ENCODE measurements at places on chromosomes 1 and 21. TPM values are rescaled to one million over a fixed set of nuclear protein-coding genes. Genes with fewer than 3 reads are reported as not detected.

Gene MNDA
- 2.0 TPM for total RNA-seq

DNA sequence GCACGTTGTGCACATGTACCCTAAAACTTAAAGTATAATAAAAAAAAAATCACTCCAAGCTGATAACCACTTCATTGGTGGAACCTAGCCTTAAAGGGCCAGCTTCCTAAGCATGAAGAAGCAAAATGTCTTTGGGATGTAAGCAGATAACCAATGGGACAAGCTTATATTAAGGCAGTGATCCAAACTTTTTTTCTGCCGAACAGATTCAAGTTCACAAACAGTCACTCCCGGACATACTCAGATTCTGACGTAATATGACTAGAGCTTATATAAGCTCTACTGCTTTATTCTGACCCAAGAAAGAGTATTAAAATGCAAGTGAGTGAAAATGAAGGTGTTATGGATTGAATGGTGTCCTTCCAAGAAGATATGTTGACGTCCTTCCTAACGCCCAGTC lies 44.9 kb upstream of the HIVEP3 start:
- DNase-seq, result no peak

Gene TLR5
- total RNA-seq, result 1.2 TPM

GRCh38 chr21:25960402-25960801 lies 210.2 kb downstream of the APP start:
- no peak for DNase-seq

Gene TMEM269
- total RNA-seq, result 0.41 TPM

DNA sequence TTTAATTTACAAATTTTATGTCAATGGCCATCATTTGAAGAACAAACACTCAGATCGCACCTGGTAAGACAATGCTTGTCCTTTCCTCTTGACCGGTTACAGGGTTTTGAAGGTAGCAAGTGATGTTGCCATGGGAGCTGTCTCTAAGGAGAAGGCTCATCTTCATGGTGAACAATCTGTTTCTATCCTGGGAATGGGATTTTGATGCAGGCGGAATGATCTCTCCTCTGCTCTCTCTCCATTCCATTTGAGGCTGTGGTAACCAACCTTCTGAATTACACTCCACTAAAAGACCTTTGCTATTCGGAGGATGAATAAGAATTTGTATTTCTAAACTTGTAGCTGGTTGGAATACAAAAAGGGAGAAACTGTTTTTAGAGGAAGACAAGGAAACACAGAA lies 57.9 kb upstream of the SLC5A9 start:
- DNase-seq, result no peak

- no peak for DNase-seq
Measured at GRCh38 chr1:244919320-244920282, 55.3 kb upstream of the HNRNPU start.

GRCh38 chr1:24996983-24997893 lies 67.2 kb upstream of the RUNX3 start:
- DNase-seq, result no peak

Gene MROH9
- total RNA-seq, result not detected

Gene AMPD1
- total RNA-seq, result not detected

- no peak for DNase-seq
Measured at GRCh38 chr1:92623187-92623778, 136.6 kb upstream of the GFI1 start.

- DNase-seq, result no peak
Measured at GRCh38 chr1:231218078-231218477, 22.9 kb upstream of the GNPAT start.

DNA sequence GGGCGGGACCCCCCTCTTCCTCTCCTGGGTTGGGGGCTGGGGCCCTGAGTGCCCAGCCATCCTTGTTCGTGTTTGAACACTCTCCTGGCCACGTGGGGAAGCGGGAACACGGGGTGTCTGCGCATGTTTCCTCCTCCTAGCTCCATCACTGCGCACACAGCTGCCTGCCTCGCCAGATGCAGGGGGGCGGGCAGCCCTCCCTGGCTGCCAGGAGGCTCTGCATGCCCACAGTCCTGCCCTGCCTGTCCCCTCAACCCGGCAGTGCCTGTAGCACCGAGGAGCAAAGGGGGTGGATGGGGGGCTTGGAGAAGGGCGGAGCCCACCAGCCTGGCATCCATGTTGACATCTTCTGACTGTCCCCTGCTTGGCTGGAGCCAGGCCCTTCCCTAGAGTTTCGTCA lies 1.8 kb upstream of the SLC25A34 start:
- DNase-seq, result no peak

Gene KDM1A
- total RNA-seq, result 302 TPM

GRCh38 chr1:184563308-184563707 lies 176.5 kb downstream of the C1orf21 start:
- no peak for DNase-seq

Gene KANK4
- 1.2 TPM for total RNA-seq

DNA sequence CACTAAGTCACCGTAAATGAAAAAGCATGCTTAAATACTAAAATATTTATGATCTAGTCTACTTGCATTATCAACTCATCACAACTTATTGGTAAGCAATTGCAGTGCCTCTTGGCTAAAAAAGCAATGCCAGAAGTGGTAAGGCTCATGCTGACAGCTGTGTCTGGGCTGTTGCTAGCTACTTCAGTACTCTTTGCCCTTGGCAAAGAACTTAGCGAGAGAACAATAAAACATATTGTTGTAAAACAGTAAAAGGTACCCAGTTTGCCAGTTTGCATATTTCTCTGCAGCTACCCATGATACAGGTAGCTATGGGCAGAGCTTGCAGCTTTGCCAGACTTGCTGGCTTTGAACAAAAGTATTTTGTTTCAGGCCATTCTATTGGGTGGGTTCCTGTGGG lies 73.1 kb downstream of the ATP6V1G3 start:
- DNase-seq, result no peak

GRCh38 chr21:33761441-33762036 lies 119.2 kb downstream of the ITSN1 start:
- peak; percentile 3 for DNase-seq

GRCh38 chr1:225885336-225885735 lies 3.2 kb upstream of the TMEM63A start:
- DNase-seq, result no peak

- DNase-seq, result no peak
Measured at GRCh38 chr1:12519693-12520364, 98.2 kb downstream of the DHRS3 start.

DNA sequence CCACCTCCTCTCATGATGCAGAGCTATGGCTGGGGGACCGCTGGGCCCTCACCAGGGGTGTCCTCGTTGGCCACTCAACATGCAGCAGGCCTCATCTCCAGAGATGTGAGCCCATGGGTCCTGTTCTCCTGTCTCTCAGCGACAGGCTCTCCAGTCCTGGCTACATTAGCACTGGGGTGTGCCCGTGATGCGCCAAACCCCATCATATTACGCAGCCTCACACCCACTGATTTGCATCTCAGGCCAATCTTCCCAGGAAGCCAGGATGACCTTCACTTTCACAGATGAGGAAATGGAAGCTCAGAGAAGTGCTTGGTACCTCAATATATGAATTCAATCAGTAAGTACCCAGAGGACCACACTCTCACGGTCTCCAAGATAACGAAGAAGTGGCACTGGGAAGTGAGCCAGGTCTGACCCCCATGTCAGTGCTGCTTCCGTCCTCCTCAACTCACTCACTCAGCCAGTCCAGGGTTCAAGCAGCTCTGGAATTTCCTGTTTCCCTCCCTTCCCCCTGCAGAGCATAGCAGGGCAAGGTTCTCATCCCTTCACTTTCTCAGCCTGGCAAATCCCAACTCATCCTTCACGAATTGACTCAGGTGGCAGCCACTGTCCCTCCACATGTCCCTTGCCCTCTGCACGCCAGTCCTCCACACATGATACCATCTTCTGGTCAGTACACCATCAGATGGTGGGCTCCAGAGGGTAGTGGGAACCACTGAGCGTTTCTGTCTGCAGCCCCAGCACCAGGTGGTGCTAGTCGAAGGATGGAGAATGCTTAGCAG lies 28.9 kb upstream of the EVA1B start:
- no peak for DNase-seq

Gene CLCA4
- total RNA-seq, result not detected

Measured in frontal cortex (tissue), 4 donors.